ENCODE measurements at places on chromosomes 5 and 9. TPM values are rescaled to one million over a fixed set of nuclear protein-coding genes. Genes with fewer than 3 reads are reported as not detected.

- peak; percentile 42 for DNase-seq
These were observed 25.4 kb upstream of the TOMM5 start for GRCh38 chr9:37617832-37618231.

- DNase-seq, result peak; percentile 34
These were observed at the start of gene TOR4A for GRCh38 chr9:137277329-137278041. Gene TOR4A (plus strand): TSS chr9:137277726. CDS start chr9:137278690, 964 bp downstream.

DNA sequence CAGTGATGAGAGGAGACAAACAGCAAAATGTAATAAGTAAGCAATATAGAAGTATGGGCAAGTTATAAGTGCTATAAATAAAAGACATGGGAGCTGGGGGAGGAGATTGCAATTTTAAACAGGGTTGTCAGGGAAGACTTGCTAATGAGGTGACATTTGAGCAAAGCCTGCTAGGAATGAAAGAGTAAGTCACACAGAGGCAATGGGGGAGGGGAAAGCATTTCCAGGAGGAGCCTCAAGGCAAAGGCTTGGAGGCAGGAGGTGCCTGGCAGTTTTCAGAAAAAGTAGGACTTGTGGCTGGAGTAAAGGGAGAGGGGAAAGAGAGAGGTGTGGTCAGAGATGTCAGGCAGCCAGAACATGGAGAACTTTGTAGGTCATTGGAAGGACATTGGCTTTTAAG lies 124.4 kb upstream of the NMUR2 start:
- DNase-seq, result no peak

- DNase-seq, result peak; percentile 32
These were observed 512 bp downstream of the AK1 start for GRCh38 chr9:127876764-127877562.

DNA sequence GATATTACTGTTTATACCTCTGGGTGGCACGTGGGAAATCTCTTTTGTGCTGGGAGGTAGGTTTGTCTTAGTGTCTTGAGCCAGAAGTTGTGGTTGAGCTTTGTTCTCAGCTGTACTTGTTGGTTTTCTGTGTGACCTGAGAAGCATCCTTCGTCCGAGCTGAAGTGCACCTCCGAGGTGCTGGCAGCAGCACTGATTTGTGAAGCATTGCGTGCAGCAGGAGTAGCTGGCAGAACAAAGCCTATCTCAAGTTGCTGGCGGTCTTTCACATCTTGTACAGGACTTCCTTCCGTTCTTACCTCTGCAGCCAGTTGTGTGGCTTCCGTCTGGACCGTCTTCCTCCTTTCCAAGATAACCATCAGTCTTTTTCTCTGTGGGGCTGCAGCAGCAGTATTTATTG lies 4.3 kb downstream of the PRRC2B start:
- no peak for DNase-seq

DNA sequence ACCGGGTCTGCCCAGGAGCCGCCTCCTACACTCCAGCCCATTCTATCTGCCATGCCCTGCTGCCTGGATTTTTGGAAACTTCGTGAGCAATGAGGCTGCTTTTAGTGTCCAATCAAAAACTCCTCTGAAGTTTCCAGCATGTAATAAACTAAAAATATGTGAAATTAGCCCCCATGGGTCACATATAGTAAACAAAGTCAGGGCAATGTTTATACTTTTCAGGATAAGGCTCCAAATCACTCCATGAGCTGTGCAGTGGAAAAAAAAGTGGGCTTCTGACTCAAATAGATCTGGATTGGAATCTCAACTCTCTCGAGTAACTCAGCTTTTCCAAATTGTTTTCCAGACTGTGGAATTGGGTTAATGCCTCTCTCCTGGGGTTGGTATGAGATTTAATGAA lies 68.2 kb downstream of the PIK3R1 start:
- no peak for DNase-seq

DNA sequence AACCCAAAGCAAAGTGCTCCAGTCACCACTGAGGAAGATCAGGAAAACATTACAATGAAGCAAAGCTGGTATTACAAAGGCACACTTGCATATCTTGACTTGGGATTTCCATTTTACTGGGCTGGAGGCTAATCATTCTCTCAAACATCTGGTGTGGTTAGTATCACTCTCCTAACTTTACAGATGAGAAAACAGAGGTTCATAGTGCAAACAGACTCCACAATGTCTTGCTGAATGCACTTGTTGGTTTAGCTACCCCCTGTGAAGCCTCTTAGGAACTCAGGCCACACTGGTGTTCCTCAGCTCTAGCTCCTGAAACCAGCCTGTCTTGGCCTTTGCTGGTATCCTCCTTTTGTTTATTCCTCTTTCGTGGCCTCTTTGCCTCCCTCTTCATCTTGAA lies 29.5 kb upstream of the SMAD5 start:
- no peak for DNase-seq

GRCh38 chr9:70362952-70363351 lies 51.5 kb downstream of the KLF9 start:
- peak; percentile 12 for DNase-seq

DNA sequence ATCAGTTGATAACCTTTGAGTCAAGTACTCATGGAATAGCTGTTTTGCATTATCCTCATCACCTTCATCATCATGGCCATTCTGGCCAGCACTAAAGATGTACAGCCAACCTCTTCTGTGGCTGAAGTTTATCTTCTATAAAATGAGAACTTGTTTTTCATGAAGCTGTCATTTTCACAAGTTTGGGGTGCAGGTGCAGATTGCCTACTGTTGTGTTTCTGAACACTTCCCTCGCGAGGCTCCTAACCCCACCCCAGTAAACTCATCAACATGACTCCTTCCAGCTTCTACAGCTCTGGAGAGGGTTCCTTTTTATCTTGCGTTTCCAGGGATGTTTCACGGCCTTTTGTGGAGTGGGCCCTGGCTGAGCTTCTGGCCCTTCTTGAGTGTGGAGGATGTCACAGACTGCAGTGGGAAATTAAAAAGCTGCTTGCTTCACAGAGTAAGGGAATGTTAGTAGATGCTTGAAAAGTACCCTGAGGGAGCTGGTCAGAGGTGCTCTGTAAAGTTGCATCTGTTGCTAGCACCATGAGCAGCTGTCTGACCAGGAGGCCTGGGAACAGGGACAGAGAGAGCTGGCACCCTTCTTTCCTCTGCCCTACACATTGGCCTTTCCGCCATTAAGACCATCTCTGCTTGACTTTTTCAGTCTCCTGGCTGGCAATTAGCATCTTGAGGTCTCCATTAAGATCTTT lies 24.9 kb downstream of the SYK start:
- no peak for DNase-seq

- no peak for DNase-seq
These were observed 434.6 kb downstream of the ENC1 start for GRCh38 chr5:74205767-74206578.

GRCh38 chr9:6243746-6244145 lies 28.1 kb downstream of the IL33 start:
- no peak for DNase-seq

DNA sequence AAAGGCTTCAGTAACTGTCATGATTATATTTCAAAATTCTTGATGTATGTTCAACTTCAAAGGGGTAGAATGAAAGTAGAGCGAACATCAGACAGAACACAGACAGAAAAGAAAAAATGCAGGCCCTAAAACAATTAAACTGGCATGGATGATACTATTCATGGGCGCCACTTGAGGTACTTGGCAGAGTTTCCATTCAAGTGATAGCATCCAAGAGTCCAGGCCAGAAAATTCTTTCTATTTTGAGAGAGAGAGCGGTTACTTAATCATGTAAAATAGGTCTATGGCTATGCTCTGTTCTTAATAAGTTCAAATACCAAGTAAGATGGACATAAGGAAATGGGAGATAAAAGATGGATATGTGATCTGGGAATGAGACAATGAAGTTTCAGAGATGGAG lies 21.4 kb upstream of the PRR16 start:
- no peak for DNase-seq

The SPATA31C1 gene
- not detected for total RNA-seq

The PCDHGA6 gene
- 2.3 TPM for total RNA-seq

The SAXO1 gene
- total RNA-seq, result not detected

DNA sequence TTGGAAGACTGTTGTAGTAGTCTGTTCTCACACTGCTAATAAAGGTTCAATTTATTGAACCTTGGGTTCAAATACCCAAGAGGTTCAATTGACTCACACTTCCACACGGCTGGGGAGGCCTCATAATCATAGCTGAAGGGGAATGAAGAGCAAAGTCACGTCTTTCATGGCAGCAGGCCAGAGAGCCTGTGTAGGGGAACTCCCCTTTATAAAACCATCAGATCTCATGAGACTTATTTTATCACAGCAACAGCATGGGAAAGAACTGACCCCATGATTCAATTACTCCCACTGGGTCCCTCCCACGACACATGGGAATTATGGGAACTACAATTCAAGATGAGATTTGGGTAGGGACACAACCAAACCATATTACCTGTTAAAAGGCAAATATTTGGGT lies 268.2 kb downstream of the TMEM167A start:
- DNase-seq, result no peak

The MIGA2 gene
- total RNA-seq, result 16.5 TPM

DNA sequence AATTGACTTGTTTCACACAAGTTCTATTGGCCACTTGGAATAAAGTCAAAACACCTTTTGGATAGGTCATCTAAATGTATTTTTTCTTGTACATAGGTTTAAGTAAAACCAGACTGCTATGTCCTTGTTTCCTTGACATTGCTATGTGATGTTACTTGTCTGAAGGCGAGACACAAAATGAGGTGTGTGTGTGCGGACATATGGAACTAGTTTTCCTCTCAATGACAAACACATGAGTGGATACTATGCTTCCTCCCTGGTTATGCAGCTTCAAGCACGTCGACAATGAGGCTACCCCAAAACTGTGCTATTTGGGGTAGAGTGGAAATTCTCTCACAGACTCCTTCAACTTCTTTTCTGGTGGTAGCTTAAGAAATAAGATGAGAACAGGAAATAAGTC lies 276.8 kb downstream of the GAS1 start:
- no peak for DNase-seq

- no peak for DNase-seq
These were observed 206.5 kb upstream of the RAI14 start for GRCh38 chr5:34449639-34450038.

The SURF2 gene
- total RNA-seq, result 28.5 TPM

The SOHLH1 gene
- not detected for total RNA-seq

DNA sequence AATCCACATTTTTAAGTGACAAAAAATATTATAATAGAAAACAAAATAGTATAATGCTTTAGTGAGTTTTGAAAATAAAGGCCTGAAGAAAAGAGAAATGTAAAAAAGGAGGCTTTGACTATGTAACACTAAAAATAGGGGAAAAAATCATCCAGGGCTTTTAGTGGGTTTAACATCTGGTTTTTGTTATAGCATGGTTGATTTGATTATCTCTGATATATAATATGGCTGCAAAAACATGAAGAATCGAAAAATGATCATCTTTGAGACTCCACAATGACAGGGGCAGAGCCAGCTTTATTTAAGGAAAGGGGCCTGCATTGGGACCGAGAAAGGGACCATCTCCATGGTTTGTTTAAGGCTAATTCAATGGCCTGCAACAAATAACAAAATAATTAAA lies 393.8 kb downstream of the PLK2 start:
- no peak for DNase-seq

GRCh38 chr5:78929833-78930232 lies 55.3 kb downstream of the ARSB start:
- DNase-seq, result no peak

DNA sequence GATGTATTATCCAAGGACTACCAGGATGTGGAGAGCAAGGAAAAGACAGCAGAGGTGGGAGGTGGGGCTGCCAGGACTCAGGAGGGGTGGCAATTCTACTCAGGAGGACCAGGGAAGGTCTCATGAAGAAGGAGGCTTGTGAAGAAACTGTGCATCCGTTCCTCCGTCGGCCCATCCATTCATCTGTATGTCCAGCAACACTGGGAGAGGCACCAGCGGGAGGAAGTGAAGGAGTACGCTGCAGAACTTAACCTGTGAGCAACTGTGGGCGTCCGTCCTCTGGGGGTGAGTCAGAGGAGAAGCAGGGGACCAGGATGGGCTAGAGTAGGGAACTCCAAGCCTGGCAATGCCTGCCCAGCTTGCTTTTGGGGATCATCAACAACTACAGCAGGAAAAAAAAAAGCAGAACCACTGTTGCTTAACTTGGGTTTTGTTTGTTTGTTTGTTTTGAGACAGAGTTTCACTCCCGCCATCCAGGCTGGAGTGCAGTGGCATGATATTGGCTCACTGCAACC lies 47.3 kb upstream of the NEURL1B start:
- DNase-seq, result no peak

The CAVIN4 gene
- total RNA-seq, result 0.82 TPM

- DNase-seq, result no peak
These were observed 3.4 kb downstream of the IL13 start for GRCh38 chr5:132661231-132662003.

DNA sequence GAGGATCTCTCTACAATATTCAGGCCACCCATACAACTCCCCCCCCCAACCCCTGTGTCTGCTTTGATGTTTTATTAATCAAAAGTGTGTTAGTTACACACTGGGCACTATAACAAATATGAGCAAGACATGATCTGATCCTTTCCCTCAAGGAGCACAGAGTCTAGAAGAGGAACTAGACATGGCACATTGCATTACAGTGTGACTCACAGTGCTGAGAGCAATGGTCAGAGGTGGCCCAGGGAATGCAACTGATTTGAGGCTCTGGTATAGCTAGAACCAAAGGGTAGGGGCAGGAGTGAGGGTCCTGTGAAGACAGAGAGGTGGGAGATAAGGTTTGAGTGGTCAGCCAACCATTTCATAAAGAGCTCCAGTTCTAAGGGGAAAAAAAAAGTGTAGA lies 539.2 kb downstream of the ACTL7B start:
- no peak for DNase-seq

DNA sequence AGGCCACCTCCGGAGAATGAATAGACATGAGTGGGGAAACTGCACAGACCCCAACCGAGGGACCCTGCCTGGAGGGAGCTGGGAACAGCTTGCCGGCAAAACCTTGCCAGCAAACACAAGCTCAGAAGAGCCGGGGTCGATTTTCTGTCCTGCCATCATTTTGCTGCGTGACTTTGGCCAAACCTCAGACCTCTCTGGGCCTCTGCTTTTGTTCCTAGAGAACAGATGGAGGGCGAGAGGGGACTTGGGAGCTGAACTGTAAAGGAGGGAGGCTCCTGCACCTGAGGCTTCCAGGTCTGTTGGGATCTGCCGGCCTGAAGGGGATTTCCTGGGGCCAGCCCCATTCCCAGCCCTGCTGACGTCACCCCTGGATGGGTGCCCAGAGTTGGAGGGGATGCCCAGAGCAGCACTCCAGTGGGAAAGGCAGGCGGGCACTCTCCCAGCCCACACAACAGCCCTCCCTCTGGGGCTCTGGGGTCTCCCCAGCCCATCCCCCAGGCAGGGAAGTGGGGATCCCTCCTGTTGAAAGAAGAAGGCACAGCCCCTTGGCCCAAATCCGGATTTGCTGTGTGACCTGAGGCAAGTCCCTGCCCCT lies 40.4 kb upstream of the SYNPO start:
- DNase-seq, result peak; percentile 87

DNA sequence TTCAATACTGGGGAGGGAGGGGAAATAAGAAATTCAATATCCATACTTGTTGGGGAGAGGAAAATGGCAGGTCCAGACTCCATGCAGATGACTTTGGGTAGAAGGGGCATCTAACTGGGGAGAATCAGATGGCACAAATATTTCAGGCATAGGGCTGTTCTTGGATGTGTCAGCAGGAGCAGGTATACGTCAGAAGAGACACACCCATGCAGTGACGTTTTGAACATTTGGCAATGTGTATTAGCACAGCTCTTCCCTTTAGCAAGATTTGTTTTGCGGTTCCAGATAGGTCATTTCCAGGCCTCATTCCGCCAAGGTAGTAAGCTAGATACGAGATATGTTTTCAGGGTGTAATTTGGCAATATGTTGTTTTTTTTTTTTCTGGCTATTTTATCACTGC lies 187.2 kb upstream of the CDH10 start:
- no peak for DNase-seq

The GGTA1 gene
- 6.2 TPM for total RNA-seq

The PCDHGB1 gene
- total RNA-seq, result 1.3 TPM
